Stimulated activated CD4-positive, alpha-beta T cell treated with anti-CD3 and anti-CD28 coated beads, Interleukin-1b, Interleukin-23, amount 100 ng/mL, for 4 hours (primary cell): ENCODE measurements at places on chromosomes 13 and 19.
A peak's percentile ranks its signal among the peaks of the same experiment; 100 is the strongest.

DNA sequence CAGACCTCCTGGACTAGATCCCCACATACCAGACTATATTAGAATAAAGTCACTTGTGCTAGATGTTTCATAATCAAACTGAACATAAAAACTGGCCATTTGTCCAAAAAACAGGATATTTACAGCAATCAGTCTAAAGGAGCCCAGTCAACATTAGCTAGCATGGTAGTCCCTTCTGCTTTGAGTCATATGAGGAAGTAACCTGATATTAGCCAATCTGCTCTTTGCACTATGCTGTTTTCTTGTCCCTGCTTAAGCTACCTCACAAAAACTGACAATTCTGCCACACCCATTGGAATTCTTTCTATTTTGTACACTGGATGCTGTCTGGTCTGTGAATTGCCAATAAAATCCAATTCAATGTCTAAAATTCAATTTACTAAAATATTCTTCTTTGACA, 1824.2 kb downstream of the OLFM4 start:
- no peak for DNase-seq

DNA sequence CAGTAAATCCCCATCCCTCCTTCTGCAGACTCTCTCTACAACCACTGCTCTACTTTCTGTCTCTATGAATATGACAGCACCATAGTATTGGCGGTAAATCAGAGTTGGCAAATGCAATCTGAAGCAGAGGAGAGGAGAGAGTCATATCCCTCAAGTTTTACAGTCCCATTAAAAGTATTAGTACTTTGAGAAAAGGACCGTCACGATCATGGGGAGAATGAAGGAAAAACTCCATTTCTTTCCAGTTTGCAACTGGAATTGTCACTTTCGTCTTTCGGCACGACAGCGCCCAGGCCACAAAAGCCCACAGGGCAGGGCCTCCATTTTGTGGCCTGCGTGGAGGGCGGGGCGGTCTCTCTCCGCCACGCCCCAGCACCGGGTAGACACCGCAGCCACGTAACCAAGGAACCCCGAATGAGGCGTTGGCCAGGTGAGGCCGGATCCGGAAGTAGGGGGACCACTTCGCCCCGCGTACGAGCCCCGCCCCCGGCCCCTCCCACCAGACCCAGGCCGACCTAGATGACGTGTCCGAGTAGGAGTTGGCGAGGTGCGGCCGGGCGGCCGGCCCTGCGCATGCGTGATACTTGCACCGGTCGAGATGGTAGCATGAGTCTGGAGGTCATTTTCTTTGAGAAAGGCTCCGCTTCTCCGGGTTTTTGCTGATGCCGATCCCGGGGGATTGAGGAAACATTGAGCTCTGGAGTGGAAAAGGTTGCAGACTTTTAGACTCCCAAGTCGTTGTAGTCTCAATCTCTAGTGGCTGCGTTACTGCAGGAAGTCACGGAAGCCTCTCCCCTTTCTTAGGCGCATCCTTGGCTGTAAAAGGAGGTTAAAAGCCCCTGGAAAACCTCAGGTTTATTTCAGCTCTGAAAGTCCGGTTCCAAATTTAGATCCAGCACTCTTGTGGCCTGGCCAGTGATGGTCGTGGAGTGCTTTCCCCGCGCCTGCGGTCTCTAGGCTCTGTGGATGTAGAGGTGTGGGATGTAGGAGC, 2.8 kb upstream of the TM9SF2 start:
- peak; percentile 93 for DNase-seq

GRCh38 chr19:21092109-21092508, 10.1 kb downstream of the ZNF714 start:
- no peak for DNase-seq

GRCh38 chr19:1618157-1619093, 13.2 kb upstream of the UQCR11 start:
- DNase-seq = no peak

GRCh38 chr13:40236566-40237168, 429.8 kb downstream of the FOXO1 start:
- DNase-seq = no peak

DNA sequence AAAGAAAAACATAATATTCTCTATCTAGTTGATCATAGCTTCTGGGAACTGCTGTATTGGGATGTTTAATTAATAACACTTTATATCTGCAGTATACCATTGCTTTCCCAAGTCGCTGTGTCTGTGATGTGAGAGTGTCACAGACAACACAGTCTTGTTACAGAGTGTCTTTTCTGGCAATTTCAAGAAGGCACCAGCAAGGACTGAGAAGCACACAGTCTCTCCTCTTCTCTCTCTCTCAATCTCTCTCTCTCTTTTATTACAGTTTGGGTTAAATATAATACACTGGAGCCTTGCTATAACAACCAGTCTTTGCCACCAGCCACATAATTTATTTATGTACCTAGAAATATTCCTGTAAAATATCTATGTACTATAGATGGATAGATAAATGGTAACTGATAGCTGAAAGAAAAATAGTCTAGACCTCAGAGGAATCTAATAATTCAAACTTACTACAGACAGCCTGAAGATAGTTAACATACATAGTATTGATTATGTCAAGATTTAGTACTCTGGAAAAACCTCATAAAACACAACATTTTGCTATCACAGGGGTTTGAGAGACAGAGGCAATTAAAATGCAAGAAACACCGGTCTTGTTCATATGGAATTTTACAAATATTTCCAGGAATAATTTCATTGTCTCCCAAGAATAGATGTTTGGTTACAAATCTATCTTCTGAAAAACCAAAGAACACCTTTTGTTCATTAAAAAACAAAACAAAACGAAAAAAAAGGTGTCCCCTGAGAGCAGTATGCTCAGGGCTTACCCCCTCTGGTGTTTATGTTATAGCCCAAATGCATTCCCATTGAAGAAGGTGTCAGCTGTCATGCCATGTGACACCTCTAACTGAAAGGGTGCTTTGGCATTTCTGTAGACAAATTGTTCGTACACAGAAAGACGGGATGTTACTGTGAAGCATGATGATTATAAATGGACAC, 507.8 kb downstream of the TBC1D4 start:
- DNase-seq = no peak

DNA sequence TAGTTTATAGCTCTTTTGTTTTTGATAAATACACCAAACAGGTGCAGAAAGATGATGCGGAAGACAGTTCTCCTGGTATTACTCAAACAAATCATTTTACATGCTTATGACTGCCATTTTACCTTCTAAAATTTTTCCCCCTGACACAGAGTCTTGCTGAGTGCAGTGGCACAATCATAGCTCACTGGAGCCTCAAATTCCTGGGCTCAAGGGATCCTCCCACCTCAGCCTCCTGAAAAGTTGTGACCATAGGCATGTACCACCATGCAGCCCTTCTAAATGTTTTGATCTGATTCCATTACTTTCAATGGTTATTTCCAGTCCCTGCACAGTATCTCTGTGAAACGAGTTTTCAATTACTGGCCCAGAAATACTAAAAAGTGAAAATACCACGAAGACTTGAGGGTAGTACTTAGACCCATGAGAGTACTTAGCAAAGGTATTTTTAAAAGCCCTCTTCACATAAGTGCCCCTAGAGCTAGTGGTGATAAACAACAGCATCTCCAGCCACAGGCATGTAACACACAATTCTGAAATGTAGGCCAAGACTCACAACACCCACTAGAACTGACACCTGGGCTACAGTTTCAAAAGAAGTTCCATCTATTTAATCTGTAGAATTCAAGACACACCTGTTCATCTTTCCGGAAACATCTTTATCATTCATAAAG, 11.3 kb downstream of the HSPH1 start:
- DNase-seq = no peak

DNA sequence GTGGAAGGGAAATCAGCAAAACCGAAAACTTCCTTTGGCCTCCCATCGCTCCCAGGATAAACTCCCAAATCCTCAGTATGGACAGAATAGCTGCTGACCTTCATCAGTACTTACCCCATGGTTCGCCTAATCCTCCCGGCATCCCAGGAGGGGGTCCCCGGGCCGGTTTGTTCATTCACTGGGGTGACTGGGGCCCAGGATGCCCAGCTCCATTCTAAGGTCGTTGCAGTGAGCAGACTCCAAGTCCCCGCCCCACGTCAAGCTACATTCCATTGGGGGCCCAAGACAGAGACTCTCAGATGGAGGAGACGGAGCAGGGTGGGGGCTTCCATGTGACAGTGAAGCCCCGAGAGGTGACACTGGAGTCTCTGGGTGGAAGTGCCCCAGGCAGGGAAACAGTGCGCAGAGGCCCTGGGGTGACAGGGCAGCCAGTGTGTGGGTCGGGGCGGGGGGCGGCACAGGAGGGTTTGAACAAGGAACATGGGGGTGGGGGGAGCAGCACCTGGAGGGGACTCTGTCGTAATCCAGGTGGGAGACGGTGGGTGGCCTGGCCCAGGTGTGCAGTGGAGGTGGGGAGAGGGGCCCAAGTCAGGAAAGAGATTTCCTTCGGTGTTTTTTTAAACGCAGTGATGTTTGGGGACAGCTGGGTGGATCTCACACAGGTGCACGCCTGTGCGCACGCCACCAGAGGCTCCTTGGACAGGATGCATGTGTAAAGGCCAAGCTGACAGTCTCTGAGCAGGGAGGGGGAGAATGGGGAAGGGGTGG, 5.1 kb downstream of the SSBP4 start:
- DNase-seq = no peak

- DNase-seq = no peak
Observed at GRCh38 chr13:52929846-52930245, 81.4 kb upstream of the PCDH8 start.

GRCh38 chr13:86870444-86870843, 800.7 kb upstream of the SLITRK5 start:
- no peak for DNase-seq

DNA sequence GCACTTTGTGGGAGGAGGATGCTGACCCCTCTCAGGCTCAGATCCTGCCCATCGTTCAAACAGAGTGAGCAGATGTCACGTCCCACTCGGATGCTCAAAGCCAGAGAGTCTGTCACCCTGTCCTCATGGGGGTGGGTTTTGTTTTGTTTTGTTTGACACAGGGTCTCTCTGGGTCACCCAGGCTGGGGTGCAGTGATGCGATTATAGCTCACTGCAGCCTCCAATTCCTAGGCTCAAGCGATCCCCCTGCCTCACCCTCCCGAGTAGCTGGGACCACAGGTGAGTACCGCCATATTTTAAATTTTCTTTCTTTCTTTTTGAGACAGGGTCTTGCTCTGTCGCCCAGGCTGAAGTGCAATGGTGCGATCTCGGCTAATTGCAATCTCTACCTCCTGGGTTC, 4.0 kb downstream of the ADGRE2 start:
- DNase-seq = no peak

GRCh38 chr13:68690567-68690966, 1417.1 kb upstream of the ATXN8OS start:
- DNase-seq = no peak

GRCh38 chr13:63198071-63198470, 1782.4 kb upstream of the PCDH20 start:
- no peak for DNase-seq
